ENCODE measurements at places on chromosomes 7 and 10.

GRCh38 chr10:66844176-66844942 lies 81.5 kb upstream of the LRRTM3 start:
- no peak for DNase-seq

DNA sequence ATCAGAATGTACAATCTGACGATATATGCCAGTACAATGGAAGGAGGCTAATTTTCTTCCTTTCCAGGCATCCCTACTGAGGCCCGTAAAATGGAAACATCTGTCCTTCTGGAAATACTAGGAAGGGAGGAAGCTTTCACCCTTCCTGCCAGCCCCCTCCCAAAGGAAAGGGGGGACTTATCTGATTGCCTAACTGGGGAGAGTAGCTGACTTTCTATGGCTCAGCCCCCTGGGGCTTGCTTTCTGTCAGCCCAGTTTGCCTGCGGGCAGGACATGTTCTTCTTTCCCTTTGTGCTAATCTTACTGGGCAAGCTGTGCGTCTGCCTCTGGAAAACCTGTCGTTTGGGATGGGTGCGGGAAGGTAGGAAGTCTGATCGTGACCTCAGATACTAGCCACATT lies 508.9 kb downstream of the SUGCT start:
- DNase-seq: no peak

- DNase-seq: no peak
Observed at GRCh38 chr7:80450621-80451308, 61.1 kb downstream of the GNAT3 start.

DNA sequence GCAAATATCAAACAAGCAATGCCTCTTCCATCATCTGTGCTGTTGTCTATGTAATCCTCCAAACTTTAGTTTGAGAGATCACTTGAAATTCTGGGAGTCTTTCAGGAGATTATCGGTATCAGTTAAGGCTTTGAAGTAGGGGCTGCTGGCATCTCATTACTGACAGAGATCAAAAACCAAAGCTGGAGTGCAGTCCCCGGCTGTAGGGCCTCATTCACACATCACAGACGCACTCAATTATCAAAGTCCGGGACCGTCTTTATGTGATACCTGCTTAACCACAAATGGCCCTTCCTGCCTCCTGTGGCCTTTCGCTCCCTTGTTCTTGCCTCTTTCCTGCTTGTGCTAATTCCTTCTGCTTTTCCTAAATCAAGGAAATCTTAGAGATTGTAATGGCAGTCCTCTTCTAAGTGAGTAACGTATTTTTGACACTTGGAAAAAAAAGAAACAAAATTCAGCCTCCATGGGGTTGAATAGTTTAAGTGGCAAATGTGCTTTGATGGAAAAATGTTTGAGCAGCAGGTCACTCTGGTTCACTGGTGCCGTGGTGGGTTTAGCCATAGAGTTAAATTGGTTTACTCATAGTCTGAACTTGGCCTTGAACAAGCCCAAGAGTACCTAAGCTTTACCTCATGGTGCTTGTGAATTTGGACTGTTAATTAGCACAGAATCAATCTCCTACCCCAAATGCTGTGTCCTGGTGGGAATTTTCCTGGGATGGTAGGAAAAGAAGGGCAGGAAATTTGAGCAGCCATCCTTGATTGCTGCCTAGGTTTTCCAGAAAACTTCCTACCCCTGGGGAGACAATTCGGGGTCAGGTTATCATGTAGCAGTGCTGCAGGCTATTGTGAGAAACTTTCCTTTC lies 178.9 kb upstream of the LYZL1 start:
- DNase-seq: no peak

DNA sequence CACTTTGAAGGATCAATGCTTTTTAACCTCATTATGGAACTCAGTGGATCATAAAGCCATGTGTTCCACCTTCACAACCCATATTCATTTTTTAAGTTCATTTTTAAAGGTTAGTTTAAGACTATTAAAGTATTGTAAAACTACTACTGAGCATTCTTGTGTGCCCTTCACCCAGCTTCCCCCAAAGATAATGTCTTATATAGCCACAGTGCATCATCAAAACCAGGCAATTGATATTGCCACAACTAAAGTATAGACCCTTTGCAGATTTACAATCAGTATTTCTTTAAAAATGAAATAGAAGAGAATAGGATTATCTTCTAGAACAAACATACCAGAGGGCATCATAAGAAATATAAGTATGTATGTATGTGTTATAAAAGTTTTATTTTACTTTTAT lies 597.1 kb downstream of the CCSER2 start:
- DNase-seq: no peak
